HepG2 (cell line): ENCODE measurements at places on chromosomes 5 and 9. TPM values are rescaled to one million over a fixed set of nuclear protein-coding genes. Genes with fewer than 3 reads are reported as not detected.

- H3K4me1 ChIP-seq: no peaks in the 10 kb centered on the region
- DNase-seq: no peak
- no peak overlapping the region for H3K4me3 ChIP-seq
- H3K27me3 ChIP-seq: no peaks in the 10 kb centered on the region
- H3K27ac ChIP-seq: no peak overlapping the region
- peaks cover 9% of the 10 kb centered on the region for H3K36me3 ChIP-seq
These were observed 25.9 kb downstream of the MTRR start for GRCh38 chr5:7894860-7895259.

GRCh38 chr5:28548856-28549255 is 1510.5 kb upstream of the CDH9 start:
- H3K4me1 ChIP-seq: no peaks in the 10 kb centered on the region
- no peak overlapping the region for H3K4me3 ChIP-seq
- no peaks in the 10 kb centered on the region for H3K36me3 ChIP-seq
- no peak for DNase-seq
- H3K27me3 ChIP-seq: no peaks in the 10 kb centered on the region
- H3K27ac ChIP-seq: no peak overlapping the region

GDF9 gene
- 0.07 and 0.38 TPM in 2 replicates for total RNA-seq

- H3K4me3 ChIP-seq: no peak overlapping the region
- no peak for DNase-seq
- no peaks in the 10 kb centered on the region for H3K27me3 ChIP-seq
- peaks cover 24% of the 10 kb centered on the region for H3K4me1 ChIP-seq
- no peak overlapping the region for H3K27ac ChIP-seq
These were observed 107.9 kb downstream of the TRIO start for GRCh38 chr5:14250748-14251701.

DNA sequence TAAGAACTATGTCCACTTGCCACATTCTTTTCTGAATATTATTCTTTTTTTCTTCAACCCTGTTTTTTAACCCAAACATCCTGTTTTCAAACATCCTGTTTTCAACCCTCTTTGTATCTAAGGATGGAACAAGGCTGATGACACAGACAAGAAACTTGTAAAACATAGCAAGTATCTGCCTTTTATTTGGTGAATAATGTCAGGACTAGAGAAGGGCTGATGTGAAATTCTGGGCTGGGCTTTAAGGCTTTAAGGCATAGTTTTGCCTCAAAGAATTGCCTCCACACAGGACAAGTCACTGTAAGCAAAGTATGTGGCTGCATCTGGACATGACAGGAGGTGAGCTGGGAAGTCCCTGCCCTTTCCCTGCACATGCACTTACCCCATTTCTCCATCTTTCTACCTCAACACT is 42.5 kb upstream of the RIC1 start:
- H3K36me3 ChIP-seq: no peaks in the 10 kb centered on the region
- H3K27me3 ChIP-seq: no peaks in the 10 kb centered on the region
- DNase-seq: no peak
- H3K27ac ChIP-seq: no peak overlapping the region

DNA sequence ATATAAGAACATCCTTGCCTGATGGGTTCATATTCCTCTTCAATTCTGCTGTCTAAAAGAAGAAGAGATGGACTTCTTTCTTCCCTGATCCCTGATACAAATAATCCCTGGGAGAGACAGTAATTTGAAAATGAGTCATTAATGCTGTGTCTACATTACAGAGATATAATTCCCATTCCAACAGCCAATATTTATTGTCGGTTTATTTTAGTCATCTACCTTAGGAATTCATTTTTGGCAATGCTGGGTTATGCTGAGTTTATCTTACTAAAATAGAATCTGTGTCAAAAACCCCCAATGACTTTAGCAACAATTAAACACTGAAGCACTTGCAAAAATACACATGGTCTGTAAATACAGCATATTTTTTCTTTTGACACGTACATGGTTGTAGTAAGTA is 23.9 kb downstream of the ZNF474 start:
- H3K27ac ChIP-seq: no peak overlapping the region
- DNase-seq: no peak
- no peaks in the 10 kb centered on the region for H3K4me1 ChIP-seq
- H3K4me3 ChIP-seq: no peak overlapping the region
- H3K27me3 ChIP-seq: no peaks in the 10 kb centered on the region; the same call in 2 of the 3 replicates

- no peak for DNase-seq
- no peaks in the 10 kb centered on the region for H3K4me1 ChIP-seq
- H3K4me3 ChIP-seq: no peak overlapping the region
- no peaks in the 10 kb centered on the region for H3K27me3 ChIP-seq
- no peaks in the 10 kb centered on the region for H3K36me3 ChIP-seq
These were observed 283.6 kb upstream of the NMUR2 start for GRCh38 chr5:152688561-152689249.

ITGA2 gene
- total RNA-seq: 10.2 and 15.8 TPM in 2 replicates

- no peaks in the 10 kb centered on the region for H3K36me3 ChIP-seq
- no peaks in the 10 kb centered on the region for H3K4me1 ChIP-seq
These were observed 132.7 kb upstream of the TNC start for GRCh38 chr9:115250621-115251032.

RGS3 gene
- total RNA-seq: 26.7 and 28.8 TPM in 2 replicates

DNA sequence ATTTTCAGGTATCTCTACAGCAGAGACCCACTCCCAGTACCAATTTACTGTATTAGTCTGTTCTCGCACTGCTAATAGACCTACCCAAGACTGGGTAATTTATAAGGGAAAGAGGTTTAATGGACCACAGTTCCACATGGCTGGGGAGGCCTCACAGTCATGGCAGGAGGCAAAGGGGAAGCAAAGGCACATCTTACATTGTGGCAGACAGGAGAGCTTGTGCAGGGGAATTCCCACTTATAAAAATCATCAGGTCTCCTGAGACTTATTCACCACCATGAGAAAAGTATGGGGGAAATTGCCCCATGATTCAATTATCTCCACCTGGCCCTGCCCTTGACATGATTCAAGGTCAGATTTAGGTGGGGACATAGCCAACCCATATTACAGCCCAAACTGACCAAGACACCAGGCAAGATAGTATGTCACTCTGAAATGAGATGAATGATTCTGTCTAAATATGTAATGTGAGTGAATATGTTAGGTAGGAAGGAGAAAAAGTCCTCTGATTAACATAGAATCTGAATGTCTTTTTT is 182.5 kb upstream of the CDH12 start:
- no peaks in the 10 kb centered on the region for H3K4me1 ChIP-seq
- H3K4me3 ChIP-seq: no peak overlapping the region
- no peak for DNase-seq
